ENCODE measurements at places on chromosomes 5 and 9.

DNA sequence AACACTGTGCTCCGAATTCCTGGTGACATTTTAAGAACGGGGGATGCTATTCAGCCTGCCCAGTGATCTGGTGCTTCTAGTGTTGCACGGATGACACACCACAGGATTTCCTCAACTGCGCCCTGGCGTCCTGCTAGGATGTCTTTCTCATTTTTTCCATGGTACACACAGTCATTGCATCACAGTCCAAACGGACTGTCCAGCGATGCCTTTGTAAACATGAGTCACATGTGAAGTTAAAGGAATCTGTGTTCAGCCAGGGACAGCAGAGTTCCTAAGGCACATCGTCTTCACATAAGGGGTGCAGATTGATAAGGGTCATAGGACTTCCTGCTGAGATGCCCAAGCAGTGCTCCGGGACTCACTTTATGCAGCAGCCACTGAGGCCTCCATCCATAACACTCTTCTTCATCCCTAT is 9.3 kb upstream of the PTPN3 start:
- no peak for DNase-seq

GRCh38 chr5:147508711-147509040 is 1.2 kb downstream of the DPYSL3 start:
- DNase-seq, result no peak

DNA sequence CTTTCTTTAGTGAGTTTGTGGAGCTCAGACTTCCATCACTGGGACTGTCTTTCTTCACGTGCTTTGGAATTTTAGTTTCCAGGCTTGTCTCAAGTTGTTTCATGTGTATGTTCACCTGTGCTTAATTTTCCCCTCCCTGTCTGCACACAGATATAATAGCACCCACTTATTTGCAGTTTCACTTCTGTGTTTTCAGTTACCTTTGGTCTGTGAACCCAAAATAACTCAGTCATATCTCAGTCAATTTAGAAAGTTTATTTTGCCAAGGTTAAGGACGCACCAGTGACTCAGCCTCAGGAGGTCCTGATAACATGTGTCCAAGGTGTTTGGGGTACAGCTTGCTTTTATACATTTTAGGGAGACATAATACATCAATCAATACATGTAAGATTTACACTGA is 330.4 kb downstream of the ICE1 start:
- DNase-seq, result no peak

DNA sequence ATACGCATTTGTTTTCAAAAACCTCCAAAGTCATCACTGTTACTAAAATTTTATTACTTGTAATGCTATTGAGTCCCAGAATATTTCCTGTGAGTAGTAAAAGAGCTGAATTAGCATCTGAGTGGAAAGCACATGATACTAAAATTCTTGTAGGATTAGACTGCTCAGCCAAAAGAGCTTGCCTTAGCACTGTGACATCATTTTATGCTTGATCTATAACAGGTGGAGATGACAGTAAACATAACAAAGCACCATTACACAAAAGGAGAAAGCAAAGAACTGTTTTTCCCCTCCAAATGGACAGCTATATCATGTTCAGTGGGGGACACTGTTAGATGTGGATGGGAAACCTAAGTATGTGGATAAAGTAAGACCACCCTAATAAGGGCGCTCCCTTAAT is 5.8 kb upstream of the JAK2 start:
- no peak for DNase-seq

GRCh38 chr9:85331626-85332025 is 410.1 kb downstream of the AGTPBP1 start:
- no peak for DNase-seq

- peak; percentile 1 for DNase-seq
Measured at GRCh38 chr9:16191691-16192402, 639.0 kb downstream of the CCDC171 start.

GRCh38 chr5:40549616-40550015 is 130.1 kb upstream of the PTGER4 start:
- no peak for DNase-seq

DNA sequence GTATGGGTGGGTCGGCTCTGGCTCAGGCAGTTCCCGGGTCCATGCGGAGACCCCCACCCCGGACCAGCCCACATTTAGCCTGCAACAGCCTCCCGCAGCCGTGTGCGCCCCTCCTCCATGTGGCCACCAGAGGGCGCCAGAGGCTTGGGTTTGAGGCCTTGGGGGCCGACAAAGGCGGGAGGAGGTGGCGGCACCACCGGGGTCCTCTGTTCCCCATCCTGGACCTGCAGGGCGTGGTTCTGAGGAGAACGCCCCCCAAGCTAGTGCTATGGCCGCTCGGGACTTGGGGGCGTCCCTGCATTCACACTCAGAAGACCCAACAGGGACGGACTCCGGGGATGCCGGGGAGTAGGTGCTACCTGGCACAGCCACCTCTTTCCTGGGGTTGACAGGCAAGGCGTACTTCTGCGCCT is 16.5 kb downstream of the ASS1 start:
- peak; percentile 13 for DNase-seq

DNA sequence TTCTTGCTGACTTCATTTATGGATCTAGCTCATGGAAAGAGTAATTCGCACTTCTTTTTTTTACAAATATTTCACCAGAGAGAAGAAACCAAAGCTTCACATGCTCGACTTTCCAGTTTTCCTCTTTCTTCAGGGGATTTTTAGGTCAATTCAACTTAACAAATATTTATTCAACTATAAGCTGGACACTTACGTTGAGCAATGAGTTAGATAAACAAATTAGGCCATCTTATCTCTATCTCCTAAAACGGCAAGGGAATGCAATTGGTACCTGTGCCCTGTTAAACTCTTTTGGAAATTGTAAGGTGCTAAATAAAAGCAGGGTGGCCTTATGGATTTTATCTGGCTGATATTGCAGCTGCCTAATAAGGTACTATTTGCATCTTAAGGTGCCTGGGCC is 145.1 kb upstream of the RAI14 start:
- no peak for DNase-seq

- no peak for DNase-seq
Measured at GRCh38 chr5:180086816-180087399, 15.3 kb upstream of the RNF130 start.

DNA sequence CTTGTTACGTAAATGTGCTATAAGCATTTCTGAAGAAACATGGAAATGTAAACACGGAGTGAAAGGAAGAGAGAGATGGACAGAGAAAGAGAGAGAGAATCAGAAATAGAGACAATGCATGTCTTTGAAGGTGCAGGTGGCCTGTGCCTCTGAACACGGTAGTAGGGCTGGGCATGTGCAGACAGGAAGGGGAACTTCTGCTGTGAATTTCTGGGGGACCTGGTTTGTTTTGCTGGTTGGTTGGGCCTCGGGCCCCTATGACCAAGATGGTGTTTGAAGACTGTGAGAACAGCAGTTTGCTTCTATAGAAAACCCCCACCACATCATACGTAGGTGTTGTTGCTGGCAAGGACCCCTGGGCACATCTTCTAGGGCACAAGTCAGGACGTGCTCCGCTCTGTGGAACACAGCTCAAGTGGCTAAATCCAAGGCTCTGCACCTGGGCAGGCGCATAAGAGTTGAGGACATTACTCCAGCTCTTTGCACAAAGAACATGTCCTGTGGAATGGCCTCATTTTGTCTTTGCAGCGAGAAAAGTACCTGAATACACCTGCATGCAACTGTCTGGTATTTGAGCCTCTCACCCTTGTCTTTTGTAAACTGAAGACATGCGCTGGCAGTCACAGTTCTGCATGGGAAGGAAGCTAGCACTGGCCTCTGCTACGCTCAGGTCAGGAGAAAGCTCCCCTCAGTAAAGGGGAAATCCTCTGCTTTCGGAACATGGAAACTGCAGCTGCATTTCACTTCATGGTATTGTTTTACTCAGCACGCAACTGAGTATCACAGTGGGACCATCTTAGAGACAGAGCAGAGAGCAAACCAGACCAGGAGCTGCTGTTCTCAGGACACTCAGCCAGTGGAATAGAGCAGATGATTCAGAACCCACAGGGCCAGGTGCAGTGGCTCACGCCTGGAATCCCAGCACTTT is 2.7 kb downstream of the OR2V2 start:
- DNase-seq, result no peak

DNA sequence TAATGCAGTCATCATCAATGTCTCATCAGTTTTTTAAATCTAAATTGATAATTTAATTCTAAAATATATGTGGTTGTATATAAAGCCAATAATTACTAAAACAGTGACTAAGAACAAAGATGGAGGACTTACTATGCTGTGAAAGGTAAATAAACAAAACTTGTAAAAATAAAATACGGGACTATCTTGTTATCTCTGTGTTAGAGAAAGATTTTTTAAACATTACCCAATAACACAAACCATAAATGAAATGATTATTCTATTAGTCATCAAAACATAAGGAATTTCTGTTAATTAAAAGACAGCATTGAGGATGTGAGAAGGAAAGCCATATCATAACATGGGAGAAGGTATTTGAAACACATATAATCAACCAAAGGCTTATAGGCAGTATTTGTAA is 226.2 kb upstream of the SMC2 start:
- DNase-seq, result no peak

- DNase-seq, result no peak
Measured at GRCh38 chr5:68734781-68735180, 359.0 kb upstream of the SLC30A5 start.

GRCh38 chr5:167753725-167754490 is 537.5 kb upstream of the WWC1 start:
- no peak for DNase-seq
